Activated effector memory CD4-positive, alpha-beta T cell treated with anti-CD3 and anti-CD28 coated beads, Interleukin-2, amount 50 U/mL, for 16 hours (primary cell): ENCODE measurements at places on chromosomes 11 and 22.

- DNase-seq = peak; percentile 92
These were observed 369 bp downstream of the DGCR8 start for GRCh38 chr22:20080445-20080775.

GRCh38 chr11:25247336-25247735, 750.5 kb downstream of the LUZP2 start:
- no peak for DNase-seq

DNA sequence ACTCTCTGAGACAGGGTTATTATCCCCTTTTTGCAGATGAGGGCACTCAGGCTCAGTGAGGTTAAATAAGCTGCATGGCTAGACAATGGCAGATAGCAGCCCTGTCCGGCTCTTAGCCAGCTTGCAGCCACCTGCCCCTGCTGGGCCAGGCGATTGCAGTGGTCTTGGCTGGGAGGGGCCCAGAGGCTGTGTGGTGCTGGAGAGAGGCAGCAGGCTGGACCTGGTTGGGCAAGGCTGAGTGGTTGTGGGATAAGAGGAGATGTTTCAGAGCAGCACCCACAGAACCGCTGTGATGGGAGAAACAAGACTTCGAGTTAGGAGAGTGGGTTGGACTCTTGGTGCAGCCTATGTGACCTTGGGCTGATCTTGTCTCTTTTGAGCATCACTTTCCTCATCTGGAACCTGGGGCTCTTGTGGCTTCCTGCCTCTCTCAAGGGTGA, 25.5 kb downstream of the PTPRJ start:
- peak; percentile 69 for DNase-seq

GRCh38 chr11:65169164-65169641, 830 bp upstream of the SPDYC start:
- no peak for DNase-seq

GRCh38 chr11:116519499-116519898, 253.3 kb downstream of the BUD13 start:
- DNase-seq = no peak

DNA sequence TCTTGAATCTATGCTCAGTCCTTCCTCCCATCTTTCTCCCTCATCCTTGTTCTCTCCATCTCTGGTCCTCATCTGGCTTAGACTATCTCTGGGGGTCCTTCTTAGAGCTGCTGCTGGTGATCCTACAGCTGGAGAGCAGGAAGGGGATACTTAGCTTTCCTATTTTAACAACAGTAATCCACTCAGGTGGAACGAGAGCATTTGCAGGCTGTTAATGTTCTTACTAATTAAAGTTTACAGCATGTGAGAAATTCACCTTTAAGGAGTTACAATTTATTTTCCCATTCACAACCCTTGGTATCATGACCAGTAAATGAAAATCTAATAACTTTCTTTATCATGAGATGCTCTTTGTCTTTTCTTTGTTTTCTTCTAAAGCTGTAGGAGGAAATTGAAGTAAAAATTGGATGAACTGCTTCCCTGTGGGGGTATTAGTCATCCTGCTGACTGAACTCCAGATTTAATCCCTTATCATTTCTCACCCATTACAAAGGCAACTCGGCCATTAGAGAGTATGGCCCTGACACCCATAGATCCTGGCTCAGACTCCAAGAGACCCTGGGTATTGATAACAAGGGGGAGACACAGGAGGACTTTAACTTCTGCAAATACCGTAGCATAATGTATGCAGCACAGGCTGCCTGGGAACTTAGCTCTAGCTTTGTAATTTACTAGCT, 37.6 kb upstream of the MTNR1B start:
- DNase-seq = no peak

- no peak for DNase-seq
These were observed 259.5 kb upstream of the CCDC90B start for GRCh38 chr11:83545494-83546260.

GRCh38 chr11:11501546-11502262, 120.1 kb downstream of the GALNT18 start:
- DNase-seq = no peak

DNA sequence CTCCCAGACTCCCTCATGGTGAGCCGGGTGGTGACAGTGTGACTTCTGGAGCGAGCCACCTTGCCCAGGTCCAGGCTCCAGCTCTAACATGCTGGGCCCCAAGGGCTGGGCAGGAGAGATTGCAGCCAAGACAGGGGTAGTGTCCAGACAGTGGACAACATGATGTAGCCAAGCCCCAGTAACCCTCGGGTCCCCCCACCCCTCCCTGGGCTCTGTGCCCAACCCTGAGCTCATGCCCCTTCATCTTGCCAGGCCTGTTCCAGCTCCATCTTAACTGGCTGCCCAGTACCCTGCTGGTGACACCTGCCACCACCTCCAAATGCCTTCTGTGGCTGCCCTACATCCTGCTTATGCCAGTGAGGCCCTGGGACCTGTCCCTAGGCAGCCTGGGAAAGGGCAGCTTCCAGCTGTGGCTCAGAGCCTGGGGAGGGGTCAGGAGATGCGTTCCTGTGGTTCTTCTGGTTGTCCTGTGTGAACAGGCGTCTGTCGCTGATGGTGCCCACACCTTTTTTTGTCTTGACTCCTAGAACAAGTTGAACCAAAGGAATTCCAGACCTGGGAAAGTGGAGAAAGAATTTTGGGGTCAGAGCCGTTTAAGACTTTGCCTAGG, 12.5 kb upstream of the SYT12 start:
- no peak for DNase-seq

GRCh38 chr11:107752949-107753822, 41.3 kb upstream of the SLN start:
- no peak for DNase-seq

DNA sequence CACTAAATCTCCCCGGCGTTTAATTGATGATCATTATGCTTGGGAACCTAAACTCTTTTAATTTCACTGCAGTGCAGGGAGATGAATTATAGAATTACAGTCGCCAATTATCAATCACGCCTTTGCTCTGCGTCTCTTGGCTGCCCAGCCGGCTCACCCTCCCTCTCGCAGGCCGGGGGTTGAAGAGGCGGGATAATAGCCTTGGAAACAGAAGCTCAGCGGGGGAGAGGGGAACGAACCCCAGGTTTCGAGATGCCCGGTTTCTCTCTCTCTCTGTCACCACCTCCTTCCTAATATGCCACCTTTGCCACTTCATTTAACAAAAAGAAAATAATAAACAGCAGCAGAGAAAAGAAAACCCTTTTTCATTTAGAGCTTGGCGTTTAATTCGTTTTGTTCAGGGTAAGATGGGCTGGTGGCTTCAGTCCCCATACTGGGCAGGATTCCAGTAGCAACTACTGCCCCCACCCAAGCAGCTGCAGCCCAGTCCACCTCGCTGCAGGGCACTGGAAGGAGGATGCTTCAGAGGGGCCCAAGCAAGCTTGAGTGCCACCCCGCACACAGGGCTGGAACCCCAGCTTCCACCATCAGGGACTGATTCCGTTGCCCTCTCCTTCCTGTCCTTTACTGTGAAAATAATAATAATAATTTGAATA, 271.7 kb downstream of the BUD13 start:
- no peak for DNase-seq

GRCh38 chr11:75563501-75563977, 1.5 kb downstream of the SERPINH1 start:
- no peak for DNase-seq

- DNase-seq = no peak
These were observed 106.9 kb upstream of the NAV2 start for GRCh38 chr11:19605520-19606371.

- DNase-seq = peak; percentile 84
These were observed 2.0 kb downstream of the GRK2 start for GRCh38 chr11:67268081-67268961.

DNA sequence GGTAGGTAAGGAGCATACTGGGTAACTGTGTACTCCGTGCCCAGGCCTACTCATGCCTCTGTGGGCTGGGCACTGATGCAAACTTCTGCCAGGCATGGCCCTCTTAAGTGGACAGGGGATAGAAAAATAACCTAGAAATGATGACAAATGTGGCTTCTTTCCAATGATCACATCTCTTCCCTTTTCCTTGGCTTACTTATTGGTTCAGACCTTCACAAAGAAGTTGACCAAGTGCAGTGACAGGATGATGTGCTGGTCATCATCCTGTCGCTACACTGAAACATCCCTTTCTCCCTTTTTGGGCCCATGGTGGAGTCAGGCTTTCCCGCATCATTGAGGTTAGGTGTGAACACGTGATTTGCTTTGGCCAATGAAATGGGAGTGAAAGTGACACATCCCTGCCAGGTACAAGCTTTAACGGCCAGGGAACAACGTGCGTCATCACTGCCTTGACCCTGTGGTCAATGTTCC, 31.8 kb upstream of the APOBEC3A start:
- no peak for DNase-seq

DNA sequence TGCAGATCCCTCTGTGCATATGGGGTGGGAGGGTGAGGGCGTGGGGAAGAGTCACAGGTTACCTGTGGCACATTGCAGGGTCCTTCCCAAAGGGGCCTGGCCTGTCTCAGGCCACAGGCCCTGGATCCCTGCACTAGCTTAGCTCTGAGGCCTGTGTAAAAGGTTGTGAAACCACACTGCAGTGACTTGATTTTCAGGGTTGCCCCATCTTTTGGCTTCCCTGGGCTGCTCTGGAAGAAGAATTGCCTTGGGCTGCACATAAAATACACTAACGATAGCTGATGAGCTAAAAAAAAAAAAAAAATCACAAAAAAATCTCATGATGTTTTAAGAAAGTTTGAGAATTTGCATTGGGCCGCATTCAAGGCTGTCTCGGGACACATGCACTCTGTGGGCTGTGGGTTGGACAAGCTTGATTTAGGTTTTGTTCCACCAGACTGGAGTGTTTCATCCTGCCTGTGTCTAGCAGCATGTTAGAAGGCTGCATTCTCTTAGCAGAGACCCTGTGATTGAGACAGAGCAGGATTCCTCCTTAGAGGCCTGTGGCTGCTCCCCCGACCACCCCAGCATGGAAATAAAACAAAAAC, 35.9 kb upstream of the TREH start:
- no peak for DNase-seq

DNA sequence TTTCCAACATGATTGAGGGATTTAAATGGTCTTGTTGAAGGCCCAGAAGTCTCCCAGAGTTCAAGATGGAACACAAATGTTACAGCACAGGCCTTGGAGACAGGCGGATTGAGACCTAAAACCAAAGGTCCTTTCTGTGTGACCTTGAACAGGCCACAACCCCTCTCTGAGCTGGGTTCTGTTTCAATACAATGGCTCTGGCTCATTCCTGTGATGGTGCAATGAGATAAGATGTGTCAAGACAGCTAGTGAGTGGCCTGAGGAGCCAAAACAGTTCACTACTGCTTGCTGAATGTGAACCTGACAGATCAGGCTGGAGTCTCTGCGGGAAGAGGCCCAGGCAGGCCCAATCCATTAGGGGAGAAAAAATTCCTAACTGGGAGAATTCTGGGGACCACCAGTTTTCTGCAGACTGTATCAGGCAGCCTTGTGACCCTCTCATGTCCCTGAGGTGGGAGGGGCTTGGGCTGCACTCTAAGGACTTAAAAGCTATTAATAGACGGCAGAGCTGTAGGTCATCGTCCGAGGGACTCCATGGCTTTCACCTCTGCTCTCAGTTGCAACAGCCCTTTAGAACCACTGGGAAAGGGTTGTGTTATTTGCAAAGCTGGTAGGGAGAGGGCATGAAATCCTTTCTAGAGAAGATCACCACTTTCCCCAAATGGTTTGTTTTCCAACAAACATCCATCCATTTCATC, 126.1 kb upstream of the TEAD1 start:
- DNase-seq = no peak

DNA sequence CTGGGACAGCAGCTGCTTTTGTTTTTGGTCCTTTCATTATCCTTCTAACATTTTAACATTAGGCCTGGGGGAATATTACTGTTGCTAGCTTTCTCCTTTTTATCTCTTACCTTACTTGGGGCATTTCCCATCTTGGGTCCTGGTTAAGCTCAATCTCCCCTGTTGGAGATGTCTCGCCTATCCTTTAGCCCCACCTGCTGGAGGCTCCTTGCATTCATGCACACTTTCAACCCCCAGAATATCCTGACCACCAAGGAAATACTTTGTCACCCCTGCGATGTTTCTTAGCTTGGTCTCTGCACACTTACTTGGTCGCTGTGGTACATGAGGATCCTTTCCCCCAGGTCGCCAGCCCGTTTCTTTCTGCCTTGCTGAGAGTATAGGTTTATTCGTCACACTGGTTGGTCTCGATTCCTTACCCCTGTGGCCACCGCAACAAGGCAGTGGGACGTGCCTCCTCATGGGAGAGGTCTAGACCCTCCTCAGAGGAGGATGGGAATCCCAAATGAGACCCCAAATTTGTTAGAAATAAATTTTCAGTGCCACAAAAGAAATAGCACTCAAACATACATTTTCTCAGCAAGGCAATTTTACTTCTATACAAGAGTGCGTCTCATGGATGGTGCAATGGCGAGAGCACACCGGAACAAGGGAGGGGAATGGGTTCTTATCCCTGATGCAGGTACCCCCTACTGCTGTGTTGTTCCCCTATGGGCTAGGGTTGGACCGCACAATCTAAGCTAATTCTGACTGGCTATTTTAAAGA, 5.4 kb upstream of the TXN2 start:
- peak; percentile 83 for DNase-seq

- no peak for DNase-seq
These were observed 205.3 kb downstream of the MN1 start for GRCh38 chr22:27596133-27596870.

DNA sequence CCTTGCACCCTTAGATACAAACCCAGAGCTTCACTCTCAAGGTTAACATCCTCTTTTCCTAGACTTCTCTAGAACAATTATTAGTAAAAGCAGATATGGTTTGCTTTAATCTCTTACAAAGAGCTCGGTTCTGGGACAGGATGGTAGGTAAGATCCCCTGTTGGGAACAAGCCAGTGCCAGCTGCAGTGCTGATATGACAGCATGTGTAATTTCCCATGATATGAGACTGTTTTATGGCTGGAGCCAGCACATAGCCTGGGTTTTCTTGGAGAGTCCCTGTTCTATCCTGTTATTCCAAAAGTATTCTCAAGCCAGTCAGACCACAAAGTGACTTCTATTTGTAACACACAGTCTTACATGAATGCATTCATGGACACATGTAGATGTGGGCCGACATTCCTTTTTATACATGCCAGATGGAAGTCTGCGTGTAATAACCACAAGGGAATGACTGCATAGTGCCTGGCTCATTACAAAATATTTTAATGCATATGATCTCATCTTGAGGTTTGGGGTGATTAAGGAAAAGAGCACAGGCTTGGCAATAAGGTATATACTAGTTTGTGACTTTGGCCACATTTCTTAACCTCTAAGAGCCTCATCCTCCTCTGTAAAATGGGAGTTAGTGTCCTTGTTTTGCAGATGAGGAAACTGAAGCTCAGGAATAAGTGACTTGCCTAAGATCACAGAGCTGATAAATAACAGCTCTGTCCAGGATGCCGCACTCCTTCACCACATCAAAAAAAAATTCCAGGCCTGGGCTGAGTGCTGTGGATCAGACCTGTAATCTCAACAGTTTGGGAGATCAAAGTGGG, 21.8 kb downstream of the CLMP start:
- DNase-seq = no peak

GRCh38 chr11:94968334-94968958, 4.9 kb downstream of the CWC15 start:
- DNase-seq = no peak

GRCh38 chr22:23752750-23753149, 1.5 kb downstream of the VPREB3 start:
- no peak for DNase-seq

GRCh38 chr22:41574847-41575381, 14.1 kb downstream of the CSDC2 start:
- no peak for DNase-seq
